ENCODE measurements at places on chromosomes 2 and 18. TPM values are rescaled to one million over a fixed set of nuclear protein-coding genes. Genes with fewer than 3 reads are reported as not detected.

DNA sequence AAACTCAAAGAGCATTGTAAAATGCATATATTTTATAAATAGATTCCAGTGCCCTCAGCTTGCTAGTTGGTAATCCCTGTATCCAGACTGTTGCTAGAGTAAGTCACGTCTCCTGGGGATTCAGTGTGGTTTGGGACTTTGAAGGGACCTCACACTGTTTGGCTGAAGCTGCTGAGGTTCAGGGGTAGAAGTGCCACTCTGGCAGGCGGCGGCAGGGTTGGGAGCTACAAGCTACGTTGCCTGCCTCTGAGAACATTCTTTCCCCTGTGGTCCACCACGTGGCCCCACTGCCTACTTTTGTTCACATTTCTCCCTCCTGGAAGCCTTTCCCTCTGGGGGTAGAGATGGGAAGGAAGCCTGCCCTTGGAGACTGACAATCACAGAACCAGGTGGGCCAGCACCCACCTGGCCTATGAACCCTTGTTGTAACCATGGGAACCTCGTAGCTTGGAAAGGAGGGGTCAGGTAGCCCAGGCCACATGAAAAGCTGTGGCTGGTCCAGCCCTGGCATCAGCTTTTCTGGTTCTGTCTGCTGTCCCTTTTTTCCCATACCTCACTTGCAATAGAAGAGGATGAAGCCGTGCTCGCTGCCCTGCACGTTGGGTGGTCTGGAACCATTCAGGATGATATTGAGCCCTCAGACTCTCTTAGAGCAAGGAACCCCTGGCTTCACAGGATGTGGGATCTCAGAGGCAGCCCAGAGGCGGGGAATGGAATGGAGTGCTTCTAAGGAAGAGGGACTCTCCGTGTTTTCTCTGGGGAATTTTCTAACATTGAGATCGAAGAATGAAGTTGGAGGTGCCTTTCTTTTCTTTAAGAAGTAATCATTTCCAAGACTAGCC lies 2.9 kb downstream of the RNF144A start:
- DNase-seq = no peak

XIRP2 gene
- total RNA-seq = not detected

GRCh38 chr2:225354281-225354774 lies 45.2 kb upstream of the NYAP2 start:
- DNase-seq = no peak

- no peak for DNase-seq
These were observed 923 bp downstream of the AMER3 start for GRCh38 chr2:130756053-130756873.

GRCh38 chr2:15010346-15010745 lies 377.8 kb downstream of the LRATD1 start:
- DNase-seq = no peak

DNA sequence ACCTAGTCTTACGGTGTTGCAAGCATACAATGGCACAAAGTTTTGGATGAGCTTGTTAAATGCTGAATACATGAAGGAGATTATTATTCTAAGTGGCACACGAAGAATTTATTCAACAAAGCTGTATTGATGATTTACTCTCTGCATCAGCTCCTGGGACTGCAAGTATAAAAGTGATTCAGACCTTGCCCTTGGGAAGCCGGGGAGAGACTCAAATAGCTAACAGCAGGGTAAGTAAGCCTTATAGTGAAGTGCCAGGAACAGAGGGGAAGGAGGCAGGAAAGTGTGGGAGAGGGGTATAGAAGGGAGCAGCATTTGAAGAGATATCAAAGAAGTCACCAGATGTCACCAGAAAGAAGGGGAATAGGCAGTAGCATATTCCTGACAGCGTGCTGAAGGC lies 115.4 kb downstream of the MCFD2 start:
- no peak for DNase-seq

GRCh38 chr2:153986488-153987229 lies 114.9 kb downstream of the GALNT13 start:
- no peak for DNase-seq

DNA sequence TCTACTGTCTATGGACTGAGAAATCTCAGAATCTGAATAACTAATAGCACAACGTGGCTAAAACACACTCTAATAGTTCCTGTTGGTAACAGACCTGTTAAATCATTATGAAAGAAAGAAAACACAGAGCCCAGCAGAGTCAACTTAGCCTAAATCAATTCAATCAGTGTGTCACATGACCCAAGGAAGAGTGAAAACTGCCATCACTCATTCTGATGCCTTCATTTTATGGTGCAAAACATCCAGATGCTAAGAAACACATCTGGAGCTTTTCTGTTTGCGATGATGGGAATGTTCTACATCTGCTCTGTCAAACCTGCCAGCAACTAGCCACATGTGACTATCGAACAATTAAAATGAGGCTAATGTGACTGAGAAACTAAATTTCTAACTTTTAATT lies 295.7 kb upstream of the TRIB2 start:
- DNase-seq = no peak

DNA sequence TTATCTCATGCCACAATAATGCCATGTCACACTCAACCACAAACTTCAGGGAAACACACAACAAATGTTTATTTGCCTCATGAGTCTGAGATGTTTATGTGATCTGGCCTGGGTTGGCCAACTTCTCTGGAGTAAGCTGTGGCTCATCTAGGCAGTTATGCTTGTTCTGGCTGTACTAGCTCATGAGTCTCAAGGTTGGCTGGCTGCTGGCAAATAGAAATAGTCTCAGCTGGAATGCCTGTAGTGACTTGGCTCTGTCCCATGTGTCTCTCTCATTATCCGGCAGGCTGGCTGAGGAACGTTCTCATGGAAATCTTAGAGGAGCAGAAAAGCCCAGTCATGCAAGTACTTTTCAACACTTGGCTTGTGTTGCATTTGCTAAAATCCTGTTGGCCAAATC lies 234.9 kb upstream of the CDH2 start:
- no peak for DNase-seq

GRCh38 chr18:77985526-77986281 lies 736.1 kb downstream of the GALR1 start:
- DNase-seq = no peak

DNA sequence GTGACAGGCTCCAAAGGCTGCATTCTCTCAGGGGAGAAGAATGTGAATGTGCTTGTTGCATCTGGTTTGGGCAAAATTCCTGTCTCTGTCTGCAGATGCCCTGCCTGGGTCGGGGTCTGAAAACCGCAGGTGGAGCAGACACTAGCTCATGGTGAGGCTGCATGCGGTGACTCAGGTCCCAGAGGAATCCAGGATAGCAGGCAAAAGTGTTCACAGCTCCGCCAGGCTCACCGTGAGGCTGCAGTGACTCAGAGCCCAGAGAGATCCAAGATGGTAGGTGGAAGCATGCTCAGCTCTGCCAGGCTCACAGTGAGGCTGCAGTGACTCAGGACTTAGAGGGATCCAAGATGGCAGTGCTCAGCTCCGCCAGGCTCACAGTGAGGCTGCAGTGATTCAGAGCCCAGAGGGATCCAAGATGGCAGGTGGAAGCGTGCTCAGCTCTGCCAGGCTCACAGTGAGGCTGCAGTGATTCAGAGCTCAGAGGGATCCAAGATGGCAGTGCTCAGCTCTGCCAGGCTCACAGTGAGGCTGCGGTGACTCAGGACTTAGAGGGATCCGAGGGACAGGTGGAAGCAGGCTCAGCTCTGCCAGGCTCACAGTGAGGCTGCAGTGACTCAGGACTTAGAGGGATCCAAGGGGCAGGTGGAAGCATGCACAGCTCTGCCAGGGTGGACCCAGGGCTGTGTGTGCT lies 200.5 kb downstream of the ACKR3 start:
- DNase-seq = no peak

GRCh38 chr2:54685263-54685775 lies 38.1 kb upstream of the EML6 start:
- no peak for DNase-seq
